ENCODE measurements at places on chromosomes 7 and 10.
A peak's percentile ranks its signal among the peaks of the same experiment; 100 is the strongest.

- DNase-seq = no peak
Measured at GRCh38 chr7:38938001-38938485, 29.1 kb upstream of the VPS41 start.

GRCh38 chr10:114631666-114632417 lies 26.2 kb downstream of the ABLIM1 start:
- DNase-seq = no peak

DNA sequence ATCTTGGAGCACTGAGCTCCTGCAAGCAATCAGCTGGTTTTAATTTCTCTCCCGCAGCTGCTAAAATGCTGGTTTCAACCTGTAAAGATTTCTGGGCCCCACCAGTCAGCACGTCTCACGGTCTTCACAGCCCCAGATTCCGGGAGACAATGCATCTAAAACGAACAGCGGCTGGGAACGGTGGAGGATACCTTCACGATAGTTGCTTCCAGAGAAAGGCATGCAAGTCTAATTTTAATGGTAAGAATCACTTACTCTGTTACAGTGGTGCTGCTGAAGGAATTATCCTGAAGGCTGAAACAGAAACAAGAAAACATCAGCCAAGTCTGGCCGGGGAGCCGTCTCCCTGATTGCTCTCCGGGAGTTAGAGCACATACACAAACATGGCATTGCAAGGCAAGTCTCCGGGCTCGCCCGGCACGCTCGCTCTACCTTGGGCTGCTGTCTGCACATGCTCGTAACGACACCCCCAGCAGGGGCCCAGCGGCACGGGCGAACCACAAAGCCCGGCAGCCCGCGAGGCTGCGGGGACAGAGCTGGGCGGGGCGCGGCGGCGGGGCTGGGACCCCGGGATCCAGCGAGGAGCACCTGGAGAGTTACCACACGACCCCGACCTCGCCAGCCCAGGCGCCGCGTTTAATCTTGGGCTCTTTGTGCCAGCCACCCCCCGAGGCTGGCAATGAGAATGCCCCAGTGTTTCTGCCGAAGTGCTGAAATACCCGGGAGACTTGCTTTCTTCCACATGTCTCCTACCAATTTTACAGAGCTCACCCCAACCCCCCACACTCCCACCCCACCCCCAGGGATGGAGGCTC lies at the start of gene FAM13C:
FAM13C (minus strand) TSS at position 406 of the 815 bp plus-strand sequence; CDS start at position 317, 89 bp downstream.
- DNase-seq = peak; percentile 33

DNA sequence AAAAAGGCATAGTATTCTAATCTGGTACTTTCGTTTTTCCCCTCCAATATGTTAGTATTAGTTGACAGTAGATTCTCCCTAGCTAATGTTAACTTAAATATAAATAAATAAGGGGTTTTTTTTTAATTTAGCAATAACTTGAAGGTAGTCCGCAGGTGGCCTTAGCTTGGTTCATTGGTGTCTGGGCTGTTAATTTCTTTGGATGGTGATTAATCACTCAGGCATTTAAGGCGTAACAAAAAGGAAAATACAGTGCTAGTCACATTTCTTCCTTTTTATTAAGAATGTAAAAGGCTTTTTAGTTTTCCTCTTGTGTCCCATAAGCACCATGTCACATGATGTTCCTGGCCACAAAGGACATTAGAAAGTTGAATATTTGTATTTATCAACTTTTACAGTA lies 161.0 kb upstream of the POT1 start:
- DNase-seq = no peak

- no peak for DNase-seq
Measured at GRCh38 chr10:50310560-50311174, 59.4 kb upstream of the ASAH2 start.

DNA sequence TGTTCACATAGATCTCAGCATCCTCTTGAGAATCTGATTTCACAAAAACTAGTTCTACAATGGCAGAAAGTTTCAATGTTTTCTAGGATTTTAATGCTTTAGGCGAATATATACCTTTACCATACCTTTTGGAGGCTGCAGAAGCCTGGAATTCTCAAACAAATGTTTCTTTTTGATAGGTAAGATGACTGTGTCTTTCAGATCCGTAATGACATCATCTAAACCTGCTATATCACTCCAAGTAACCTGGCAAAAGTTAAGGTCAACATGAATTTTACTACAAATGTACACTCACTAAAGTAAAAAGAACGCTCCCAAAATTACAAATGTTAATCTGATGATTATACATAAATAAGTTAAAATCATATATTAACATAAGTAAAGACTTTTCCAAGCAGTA lies 27.8 kb downstream of the ATAD1 start:
- DNase-seq = no peak

GRCh38 chr7:130151591-130152492 lies 53.4 kb downstream of the TMEM209 start:
- DNase-seq = no peak

- no peak for DNase-seq
Measured at GRCh38 chr7:102873470-102874165, 39.2 kb upstream of the LRRC17 start.

GRCh38 chr10:24097751-24098207 lies 111.2 kb upstream of the KIAA1217 start:
- DNase-seq = no peak

GRCh38 chr10:120437541-120437940 lies 19.5 kb upstream of the PLPP4 start:
- no peak for DNase-seq

GRCh38 chr10:82982110-82982608 lies 1107.2 kb downstream of the NRG3 start:
- DNase-seq = no peak

Data from NCI-H2107 (cell line).